ENCODE measurements at places on chromosomes 11 and 22. TPM values are rescaled to one million over a fixed set of nuclear protein-coding genes. Genes with fewer than 3 reads are reported as not detected.

GRCh38 chr22:24402460-24403192 lies 24.8 kb upstream of the ADORA2A start:
- DNase-seq = peak; percentile 91

GRCh38 chr11:69000831-69001242 lies 12.2 kb downstream of the MRGPRF start:
- peak; percentile 89 for DNase-seq

DNA sequence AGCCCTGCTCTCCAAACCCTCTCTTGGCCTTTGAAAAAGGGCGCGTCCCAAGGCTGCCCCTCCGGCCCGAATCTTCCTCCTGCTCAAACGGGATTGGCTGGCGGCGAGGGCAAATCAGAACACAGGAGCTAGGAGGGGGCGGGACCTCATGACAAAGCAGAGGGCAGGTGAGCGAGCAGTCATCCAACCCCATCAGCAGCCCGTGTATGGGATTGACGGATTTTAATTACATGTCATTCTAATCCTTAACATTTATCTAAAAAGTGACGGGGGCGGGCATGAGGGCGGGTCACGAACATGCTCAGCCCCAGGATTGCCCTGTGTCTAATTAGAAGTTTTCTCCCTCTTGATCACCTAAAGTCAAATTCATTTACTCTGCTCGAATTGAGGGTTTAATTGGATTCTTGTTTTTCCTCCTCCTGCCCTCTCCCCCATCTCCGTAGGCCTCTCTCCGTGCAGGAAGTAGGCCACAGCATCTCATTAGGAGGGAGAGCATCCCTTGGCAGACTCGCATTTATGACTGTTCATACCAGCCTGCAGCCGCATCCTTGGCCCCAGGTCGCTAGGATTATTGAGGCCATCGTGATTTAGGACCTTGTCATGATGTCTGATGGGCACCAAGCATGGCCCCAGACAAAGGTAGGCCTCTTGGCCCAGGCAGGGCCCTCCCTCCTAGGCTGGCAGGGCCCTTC lies 147.1 kb downstream of the CHST1 start:
- DNase-seq = no peak

FGF19 gene
- not detected for total RNA-seq

OR52N5 gene
- not detected for total RNA-seq

GRCh38 chr11:128630367-128631230 lies 43.2 kb upstream of the ETS1 start:
- peak; percentile 87 for DNase-seq

- no peak for DNase-seq
Observed at GRCh38 chr11:108351468-108351867, 115.9 kb downstream of the C11orf65 start.

- DNase-seq = no peak
Observed at GRCh38 chr11:12801976-12802375, 127.8 kb downstream of the TEAD1 start.

DNA sequence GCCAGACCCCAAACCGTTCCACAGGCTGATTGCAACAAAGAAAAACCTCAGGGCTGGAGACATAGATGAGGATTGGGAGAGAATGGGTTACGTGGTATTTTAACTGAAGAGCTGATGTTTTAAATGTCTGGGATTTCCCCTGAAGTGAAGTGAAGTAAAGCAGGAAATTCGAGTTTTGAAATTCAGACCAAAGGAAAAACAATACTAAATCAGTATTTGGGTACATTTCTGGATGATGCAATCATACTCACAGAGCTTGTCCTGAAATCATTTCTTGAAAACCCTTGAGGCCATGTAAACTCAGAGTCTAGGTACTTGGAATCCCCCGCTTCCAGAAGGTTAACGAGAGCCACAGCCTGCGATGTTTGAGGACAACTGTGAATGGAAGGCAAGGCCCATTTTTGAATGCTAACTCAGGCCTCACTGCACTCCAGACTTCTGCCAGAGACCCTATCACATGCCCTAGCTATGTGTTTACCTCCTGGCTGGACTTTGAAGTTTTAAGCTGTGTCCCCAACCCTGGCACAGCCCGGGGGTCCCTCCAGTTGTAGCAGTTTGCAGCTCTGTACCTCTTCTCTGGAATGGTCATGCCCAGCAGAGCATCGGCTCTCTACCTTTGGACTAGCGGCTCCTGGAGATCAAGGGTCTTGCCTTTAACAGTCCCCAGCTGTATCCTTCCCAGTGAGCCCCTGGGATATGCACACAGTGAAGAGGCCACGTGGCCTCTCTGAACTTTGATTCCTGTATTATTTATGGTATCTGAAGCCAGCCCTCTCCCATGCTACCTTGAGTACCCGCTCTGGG lies 5.4 kb upstream of the FTH1 start:
- DNase-seq = no peak

PRR33 gene
- total RNA-seq = 0.33 TPM

YAP1 gene
- total RNA-seq = 85.0 TPM

MS4A7 gene
- 27.7 TPM for total RNA-seq

DNA sequence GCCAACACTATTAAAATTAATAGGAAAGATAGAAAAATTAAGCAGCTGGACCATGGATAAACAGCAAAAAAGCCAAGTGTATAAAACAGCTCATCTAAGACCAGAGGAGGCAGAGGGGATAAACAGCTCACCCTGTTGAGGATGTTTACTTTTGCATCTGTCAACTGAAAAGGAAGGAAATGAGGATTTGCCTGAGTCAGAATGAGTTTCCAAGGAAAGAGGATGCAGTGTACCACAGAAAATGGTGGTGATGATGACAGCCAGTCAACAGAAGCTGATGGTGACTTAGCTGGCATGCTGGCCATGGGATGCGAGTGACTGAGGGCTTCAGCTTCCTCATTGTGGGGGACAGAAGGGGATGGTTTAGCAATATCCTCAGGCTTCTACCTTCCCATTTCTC lies 183.5 kb downstream of the KIRREL3 start:
- DNase-seq = no peak

- peak; percentile 68 for DNase-seq
Observed at GRCh38 chr11:64553554-64554201, 37.3 kb upstream of the SLC22A12 start.

- DNase-seq = no peak
Observed at GRCh38 chr11:20731676-20732215, 62.4 kb downstream of the NELL1 start.

DNA sequence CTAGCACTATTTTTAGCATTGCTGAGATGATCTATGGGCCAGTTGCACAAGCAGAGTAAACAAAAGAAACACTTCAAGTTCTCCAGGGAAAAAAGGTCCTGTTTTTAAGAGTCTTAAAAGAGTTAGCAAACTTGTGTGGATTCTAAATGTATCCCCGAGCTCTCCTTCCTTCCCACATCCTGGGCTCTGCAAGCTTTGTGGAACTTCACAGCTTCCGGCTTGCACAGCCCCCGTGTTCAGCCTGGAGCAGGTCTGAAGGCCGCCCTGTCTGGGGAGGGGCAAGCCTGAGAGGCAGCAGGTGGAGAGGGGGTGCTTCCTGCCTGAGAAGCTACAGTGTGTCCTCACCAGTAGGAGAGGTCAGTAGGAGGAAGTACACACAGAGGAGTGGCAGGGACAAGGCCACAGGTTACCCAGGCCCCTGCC lies 35.1 kb upstream of the SUSD2 start:
- no peak for DNase-seq

- DNase-seq = no peak
Observed at GRCh38 chr11:9720290-9720630, 56.4 kb downstream of the SWAP70 start.

DNA sequence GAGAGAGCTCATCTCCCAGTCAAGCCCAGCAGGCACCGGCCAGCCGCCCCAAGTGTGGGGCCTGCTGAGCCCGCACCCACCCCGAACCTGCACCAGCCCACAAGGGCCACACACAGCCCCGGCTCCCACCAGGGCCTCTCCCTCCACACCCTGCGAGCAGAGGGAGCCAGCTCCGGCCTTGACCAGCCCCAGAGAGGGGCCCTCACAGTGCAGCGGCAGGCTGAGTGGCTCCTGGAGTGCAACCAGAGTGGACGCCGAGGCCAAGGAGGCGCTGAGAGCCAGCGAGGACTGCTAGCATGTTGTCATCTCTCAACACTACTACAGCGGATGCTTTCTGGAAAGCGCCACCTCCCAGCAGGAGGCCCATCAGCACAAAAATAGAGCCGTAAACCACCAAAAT lies 10.9 kb downstream of the DEFB108B start:
- no peak for DNase-seq

- peak; percentile 83 for DNase-seq
Observed at GRCh38 chr11:62394825-62395538, 23.9 kb upstream of the SCGB1A1 start.

DNA sequence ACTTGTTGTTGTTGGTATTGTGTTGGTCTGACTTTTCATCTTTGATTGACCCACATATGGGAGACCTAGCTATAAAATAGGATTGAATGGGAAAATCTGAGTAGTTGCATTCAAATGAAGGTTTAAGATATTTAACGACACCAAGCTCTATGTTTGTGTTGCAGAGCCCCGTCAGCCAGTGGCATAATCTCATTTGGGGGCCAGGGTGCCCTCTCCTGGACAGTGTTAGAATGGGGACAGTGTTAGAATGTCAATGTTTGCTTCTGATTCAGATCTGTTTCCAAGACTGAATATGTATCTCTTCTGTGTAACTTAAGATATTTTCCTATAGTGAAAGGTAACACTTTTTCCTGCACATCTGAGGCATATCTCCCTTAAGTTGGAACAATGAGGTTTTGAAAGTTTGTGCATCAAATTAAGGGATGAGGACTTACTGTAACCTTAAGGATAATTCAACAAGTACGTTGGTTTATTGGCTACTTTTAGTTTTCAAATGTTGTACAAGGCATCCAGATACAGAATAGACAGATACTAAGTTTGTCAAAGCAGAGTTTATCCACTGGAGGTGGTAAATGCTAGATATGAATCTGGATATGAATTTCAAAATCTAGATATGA lies 5.3 kb upstream of the OR52M1 start:
- peak; percentile 68 for DNase-seq

GRCh38 chr11:116348226-116348625 lies 424.6 kb downstream of the BUD13 start:
- DNase-seq = no peak

TIGD3 gene
- not detected for total RNA-seq

OTOG gene
- not detected for total RNA-seq

DNA sequence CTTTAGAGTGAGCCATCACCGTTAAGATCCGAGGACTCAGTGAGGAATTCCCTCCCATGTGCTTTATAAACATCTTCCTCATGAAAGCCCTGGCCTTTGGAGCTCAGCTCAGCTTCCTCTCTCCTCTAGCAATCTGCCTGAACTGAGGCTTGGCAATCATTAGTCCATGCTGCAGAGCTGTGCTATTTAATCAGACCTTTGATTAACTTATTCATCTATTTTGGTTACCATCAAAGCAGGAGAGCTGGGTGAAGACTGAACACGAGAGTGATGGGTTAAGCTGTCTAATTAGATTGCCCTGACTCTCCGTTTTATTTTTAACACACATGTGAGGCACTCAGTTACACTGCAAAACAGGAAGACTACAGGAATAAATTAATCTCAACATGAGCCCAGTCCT lies 351.3 kb downstream of the LARGE1 start:
- DNase-seq = no peak

- DNase-seq = no peak
Observed at GRCh38 chr11:62555464-62556107, 9.0 kb upstream of the AHNAK start.

MUC2 gene
- total RNA-seq = not detected

TMEM191C gene
- 1.3 TPM for total RNA-seq

GRCh38 chr11:12005061-12005460 lies 3.4 kb downstream of the DKK3 start:
- no peak for DNase-seq

ARAP1 gene
- 74.0 TPM for total RNA-seq

Data from right atrium auricular region (tissue), 2 donors.